ENCODE measurements at places on chromosomes 7 and 10.

- no peak for DNase-seq
Observed at GRCh38 chr10:12381536-12382156, 32.3 kb downstream of the CAMK1D start.

DNA sequence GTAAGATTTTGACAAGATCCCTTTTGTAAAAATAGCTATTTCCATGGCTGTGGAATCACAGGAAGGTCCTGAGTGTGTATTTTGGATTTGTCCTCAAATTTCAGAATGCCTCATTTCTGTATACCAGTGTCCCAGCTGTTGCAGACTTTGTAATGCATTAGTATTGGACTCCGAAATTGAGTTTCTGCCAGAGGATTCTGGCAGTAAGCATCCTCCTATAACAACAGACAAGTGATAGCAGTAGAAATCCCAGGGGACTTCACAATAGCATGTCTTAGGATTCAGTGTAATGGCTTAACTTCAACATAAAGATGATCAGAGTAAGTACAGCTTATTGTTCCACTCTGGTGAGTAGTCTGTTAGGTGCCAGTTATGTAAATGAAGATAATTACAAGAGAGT is 104.6 kb downstream of the FOXP2 start:
- no peak for DNase-seq

GRCh38 chr10:61891906-61892585 is 9.5 kb upstream of the ARID5B start:
- DNase-seq, result no peak

GRCh38 chr7:104327534-104327933 is 869 bp upstream of the LHFPL3 start:
- no peak for DNase-seq

DNA sequence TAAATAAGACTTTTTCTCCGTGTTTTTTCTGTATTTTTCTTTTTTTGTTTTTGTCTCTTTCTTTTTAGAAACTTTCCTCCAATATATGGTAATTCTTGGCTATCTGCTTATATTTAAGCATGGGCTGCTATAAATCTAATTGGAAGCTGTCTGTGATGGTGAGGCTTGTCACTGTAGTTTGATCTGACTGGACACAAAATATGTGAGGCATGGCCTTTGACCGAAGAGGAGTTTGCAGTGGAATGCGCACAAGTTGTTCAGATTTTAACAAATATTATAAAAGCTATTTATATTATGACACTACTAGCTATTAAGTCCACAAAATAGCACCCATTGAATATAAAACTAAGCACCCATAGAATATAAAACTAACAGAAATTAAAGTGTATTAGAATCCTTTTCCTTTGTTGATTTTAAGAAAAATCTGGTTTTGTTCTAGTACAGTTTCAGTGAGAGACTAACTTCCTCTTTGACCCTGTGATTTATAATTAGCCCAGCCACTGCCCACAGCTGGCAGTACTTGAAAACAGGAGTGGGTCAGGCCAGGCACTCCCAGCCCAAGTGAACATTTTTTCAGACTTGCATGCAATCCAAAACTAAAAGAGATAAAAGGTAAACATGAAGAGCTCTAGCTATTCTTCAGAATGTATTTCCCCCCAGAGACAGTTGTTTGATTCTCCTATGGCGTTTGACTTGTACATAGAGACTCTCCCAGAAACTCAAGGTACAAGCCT is 69.9 kb upstream of the FGL2 start:
- DNase-seq, result no peak

DNA sequence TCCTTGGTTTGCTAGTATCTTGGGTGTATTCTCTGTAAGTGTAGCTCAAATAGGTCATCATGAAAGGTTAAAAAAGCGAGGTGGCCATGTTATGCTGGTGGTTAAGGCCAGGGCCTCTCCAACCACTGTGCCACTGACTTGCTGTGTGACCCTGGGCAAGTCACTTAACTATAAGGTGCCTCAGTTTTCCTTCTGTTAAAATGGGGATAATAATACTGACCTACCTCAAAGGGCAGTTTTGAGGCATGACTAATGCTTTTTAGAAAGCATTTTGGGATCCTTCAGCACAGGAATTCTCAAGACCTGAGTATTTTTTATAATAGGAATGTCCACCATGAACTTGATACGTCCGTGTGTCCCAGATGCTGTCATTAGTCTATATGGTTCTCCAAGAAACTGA is 17.1 kb downstream of the SCD start:
- no peak for DNase-seq

GRCh38 chr7:111873963-111874690 is 311.8 kb upstream of the IMMP2L start:
- no peak for DNase-seq

DNA sequence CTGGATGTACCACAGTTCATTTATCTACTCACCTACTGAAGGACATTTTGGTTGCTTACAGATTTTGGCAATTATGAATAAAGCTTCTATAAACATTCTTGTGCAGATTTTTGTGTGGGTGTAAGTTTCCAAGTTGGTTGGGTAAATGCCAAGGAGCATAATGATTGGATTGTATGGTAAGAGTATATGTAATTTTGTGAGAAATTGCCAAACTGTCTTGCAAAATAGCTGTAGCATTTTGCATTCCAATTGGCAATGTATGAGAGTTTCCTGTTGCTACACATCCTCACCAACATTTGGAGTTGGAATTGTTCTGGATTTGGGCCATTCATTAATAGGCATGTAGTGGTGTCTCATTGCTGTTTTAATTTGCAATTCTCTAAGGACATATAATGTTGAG is 33.9 kb upstream of the HYAL4 start:
- no peak for DNase-seq

- DNase-seq, result no peak
Observed at GRCh38 chr7:138892006-138892630, 89.1 kb downstream of the KIAA1549 start.

GRCh38 chr7:142506601-142507000 is 242.7 kb upstream of the PRSS1 start:
- DNase-seq, result no peak

DNA sequence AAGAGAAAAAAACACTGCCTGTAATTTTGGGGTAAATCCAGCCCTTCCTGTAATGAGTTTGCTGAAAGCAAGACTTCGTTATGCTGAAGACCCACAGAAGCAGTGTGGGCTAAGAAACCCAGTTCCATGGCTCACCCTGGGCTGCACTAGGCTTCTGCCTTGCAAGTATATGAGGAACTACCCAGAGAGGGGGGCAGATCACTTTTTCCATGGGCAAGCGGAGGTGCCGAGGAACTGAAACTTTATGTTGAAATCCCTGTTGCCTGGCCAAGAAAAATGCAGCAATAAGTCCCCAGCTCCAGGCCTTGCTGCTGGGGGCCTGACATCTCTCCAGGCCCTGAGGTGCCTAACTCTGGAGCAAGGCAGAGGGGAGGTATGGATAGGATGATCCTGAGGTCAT is 8.5 kb downstream of the RASSF4 start:
- no peak for DNase-seq

GRCh38 chr10:49335364-49335972 is 36.5 kb downstream of the C10orf71 start:
- DNase-seq, result no peak

DNA sequence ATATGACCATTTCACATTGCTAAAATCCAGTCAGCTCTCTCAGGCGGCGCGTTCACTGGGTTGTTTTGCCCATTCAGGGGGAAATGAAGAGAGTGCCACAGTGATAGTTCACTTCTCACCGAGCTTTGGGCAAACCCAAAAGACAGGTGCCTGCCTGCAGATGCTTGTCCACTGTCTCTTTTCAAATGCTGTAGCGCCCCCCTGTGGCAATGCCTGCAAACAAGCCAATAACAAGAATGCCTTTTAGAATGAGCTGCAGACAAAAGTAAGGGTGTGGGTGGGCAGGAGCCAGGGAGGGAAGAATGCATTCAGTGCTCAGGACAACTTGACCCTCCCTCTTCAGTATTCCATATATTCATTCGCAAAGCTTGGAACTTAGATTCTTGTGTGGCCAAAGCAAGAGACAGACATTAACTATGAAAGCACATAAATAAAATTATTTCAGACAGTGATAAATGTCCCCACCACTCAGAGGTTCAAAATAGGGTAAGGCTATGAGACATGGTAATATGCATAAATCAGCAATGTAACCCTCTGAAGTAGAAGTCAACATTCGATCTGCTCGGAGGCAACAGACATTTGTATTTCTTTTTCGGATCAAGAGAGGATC is 86.9 kb downstream of the JAZF1 start:
- no peak for DNase-seq

DNA sequence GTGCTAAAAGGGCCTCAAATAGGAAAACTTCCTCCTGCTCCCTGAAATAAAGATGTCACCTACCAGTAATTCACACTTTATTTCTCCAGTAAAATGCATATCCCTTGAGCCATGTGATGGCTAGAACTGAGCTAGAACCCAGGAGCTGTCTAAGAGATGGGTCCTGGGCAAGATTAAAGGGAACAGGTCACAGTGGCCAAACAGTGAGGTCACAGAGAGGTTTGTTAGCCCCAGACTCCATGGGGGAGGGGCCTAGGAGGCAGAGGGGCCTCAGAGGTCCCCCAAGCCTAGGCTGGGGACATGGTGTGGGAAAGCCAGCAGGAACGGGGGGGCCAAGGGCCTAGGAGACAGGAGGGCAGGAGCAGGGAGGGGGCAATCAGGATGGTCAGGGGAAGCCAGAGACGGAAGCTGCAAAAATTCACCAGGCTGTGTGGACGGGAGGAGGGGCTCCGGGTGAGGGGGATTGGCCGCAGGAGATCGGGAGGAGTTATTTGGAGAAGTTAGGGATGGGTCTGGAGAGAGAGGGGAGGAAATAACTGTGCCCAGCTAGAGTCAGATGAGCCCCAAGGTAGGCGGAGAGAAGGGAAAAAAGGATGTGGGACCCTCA is 3.3 kb downstream of the FBXO24 start:
- DNase-seq, result no peak

- no peak for DNase-seq
Observed at GRCh38 chr7:87447116-87447635, 28.3 kb downstream of the ABCB4 start.

GRCh38 chr7:128067983-128068382 is 36.7 kb upstream of the LRRC4 start:
- no peak for DNase-seq

GRCh38 chr10:112047674-112048073 is 135.9 kb downstream of the GPAM start:
- no peak for DNase-seq

- DNase-seq, result no peak
Observed at GRCh38 chr7:1137517-1138167, 22.4 kb downstream of the ZFAND2A start.

DNA sequence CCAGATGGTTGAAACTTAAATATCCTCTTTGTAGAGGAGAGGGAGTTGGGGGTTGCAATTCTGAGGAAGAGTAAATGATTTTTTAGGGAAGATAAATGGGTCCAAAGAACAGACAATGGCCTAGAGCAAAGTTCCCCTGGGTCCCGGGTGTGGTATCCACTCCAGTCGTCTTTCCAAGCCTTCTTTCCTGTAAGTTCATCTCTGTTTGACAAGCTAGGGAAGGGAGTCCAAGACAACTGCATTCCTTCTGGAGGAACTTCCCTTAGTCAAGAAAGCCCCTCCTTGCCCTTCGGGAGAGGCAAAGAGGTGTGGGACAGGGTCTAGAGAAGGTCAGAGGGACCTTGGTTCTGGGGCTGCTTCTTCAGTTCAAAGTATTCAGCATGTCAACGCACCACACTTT is 33.4 kb downstream of the C10orf71 start:
- DNase-seq, result no peak

DNA sequence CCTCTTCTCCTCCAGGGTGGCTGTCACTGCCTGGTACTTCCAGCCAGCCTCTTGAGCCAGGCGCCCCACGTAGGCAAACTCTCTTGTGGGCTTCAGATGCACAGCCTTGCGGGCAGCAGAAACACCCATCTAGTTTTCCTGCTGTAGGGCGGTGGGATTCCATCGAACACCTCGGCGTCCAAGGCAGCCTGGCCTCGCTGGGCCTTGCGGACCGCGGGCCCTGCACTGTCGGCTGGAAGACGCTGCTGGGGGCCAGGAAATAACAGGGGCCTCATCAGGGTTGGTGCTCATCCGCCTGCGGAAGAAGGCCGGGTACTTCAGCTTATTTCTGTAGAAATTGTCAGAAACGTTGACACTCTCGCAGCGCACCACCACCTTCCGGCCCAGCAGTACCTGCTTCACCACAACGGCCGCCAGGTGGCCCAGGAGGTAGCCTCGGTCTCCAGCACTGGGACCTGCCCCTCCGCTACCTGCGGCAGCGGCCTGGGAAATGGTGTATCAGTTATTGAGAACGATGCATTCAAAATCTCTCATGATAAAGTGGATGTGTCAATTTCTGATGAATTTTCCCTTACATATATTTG is 61.1 kb downstream of the WDFY4 start:
- no peak for DNase-seq

DNA sequence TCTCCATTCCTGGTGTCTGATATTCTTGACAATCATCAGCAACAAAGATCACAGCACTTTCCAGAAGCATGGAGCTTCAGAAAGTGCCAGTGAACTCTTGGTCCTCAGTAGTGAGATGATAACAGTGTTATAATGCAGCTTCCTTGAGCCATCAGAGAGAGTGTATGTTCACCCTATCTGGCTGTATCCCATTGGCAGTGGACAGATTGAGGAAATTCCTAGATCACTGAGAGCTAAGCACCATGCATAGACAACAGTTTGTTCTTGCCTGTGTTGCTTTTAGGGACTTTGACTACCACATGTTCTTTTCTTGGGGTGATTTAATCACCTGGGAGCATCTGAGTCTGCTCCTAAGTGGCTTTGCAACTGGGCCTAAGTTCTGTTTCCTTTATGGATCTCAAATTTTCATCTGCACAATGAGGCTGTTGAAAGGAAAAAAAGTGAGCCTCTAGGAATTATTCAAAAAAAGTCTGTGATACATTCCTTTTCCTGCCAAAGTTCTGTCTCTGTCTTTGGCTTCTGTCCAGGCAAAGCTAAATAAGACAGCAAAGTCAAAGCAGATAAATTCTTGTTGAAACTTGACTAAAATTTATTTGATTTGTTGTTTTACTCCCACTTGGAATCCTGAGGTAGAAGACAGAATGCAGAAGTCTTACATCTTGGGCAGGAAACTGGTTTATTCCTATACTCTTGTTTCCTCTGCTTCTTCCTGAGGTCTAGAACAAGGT is 14.5 kb upstream of the ZNF282 start:
- DNase-seq, result no peak

GRCh38 chr10:121579656-121580055 is 18.6 kb downstream of the FGFR2 start:
- no peak for DNase-seq

- no peak for DNase-seq
Observed at GRCh38 chr10:22831586-22831985, 96.3 kb upstream of the ARMC3 start.

GRCh38 chr7:38309555-38309954 is 36.1 kb upstream of the TARP start:
- DNase-seq, result no peak

- no peak for DNase-seq
Observed at GRCh38 chr7:151281686-151282085, 33.2 kb upstream of the SMARCD3 start.
